ENCODE measurements at places on chromosomes 4 and X.
A peak's percentile ranks its signal among the peaks of the same experiment; 100 is the strongest.

DNA sequence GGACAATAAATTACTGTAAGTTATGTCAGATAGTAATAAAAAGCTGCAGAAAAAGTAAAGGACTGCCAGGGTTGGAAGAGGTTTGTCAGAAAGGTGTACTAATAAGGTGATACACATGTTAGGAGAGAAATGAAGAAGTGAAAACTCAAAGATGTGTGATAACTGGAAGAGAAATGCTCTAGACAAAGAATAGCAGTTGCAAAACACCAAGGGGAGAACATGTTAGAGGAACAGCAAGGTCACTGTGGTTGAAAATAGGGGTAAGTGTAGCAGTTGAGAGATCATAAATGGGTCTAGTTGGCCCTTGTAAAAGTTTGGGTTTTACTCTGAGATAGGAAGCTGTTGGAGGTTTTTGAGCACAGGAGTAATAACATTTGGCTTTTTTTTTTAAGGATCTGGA lies 46.9 kb downstream of the HSPA4L start:
- DNase-seq = no peak

DNA sequence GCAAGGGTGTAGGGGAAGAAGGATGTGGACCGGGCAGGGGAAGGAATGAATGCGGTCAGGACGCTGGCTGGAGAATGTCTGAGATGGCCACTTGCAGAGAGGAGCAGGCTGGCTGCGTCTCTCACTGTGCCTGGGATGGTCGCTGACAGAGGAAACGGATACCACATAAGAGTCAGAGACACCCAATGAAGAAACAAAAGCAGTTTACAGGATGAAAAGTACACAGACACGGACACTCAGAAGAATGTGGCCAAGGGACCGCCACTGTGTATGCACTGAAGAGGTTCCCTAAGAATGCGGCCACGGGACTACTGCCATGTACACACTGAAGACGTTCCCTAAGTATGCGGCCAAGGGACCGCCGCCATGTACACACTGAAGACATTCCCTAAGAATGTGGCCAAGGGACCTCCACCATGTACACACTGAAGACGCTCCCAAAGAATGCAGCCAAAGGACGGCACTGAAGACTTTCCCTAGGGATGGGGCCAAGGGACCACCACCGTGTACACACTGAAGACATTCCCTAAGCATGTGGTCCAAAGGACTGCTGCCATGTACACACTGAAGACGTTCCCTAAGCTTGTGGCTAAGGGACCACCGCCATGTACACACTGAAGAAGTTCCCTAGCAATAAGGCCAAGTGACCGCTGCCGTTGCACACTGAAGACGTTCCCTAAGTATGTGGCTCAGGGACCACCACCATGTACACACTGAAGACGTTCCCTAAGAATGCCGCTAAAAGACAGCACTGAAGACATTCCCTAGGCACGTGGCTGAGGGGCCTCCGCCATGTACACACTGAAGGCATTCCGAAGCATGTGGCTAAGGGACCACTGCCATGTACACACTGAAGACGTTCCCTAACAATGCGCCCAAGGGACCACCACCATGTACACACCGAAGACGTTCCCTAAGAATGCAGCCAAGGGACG lies 32.2 kb downstream of the DHRSX start:
- no peak for DNase-seq

GRCh38 chr4:25654031-25654970 lies 1.4 kb upstream of the SLC34A2 start:
- no peak for DNase-seq

DNA sequence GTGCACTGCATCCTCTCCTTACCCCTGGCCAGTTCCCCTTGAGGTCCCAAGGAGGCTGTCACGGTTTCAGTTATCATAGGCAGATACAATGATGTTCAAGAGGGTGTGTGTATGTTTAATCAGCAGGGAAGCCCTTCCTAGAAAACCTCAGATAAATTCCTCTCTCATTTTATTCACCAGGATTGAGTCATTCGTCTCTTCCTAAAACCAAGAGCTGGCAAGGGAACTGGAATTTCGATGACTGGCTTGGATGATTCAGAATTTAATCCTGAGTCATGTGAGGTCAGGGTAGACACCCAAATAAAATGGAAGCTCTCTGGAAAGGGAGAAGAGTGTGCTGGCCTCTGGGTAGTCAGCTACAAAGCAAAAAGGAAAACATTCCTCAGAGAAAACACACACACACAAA lies 106.2 kb upstream of the RAPGEF2 start:
- DNase-seq = peak; percentile 93

DNA sequence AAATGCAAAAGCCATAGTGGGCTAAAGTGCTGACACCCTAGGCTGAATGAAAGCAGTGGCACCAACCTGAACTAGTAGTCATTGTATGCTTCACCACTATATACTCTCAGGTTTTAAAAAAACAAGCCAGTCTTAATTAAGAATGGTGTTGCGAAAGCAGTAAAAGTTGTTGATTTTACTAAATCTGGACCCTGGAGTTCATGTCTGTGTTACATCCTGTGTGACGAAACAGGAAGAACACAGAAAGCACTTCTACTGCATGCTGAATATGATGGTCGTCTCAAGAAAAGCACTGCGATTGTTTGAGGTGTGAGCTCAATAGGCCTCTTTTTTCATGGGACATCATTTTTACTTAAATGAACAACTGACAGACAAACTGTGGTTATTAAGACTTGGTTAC lies 24.2 kb upstream of the GDPD2 start:
- DNase-seq = peak; percentile 36

- no peak for DNase-seq
Measured at GRCh38 chrX:121245763-121246162, 198.4 kb downstream of the GLUD2 start.

GRCh38 chrX:68203211-68203610 lies 230.1 kb downstream of the OPHN1 start:
- DNase-seq = no peak

GRCh38 chrX:72666451-72666850 lies 47.7 kb downstream of the PHKA1 start:
- DNase-seq = no peak

DNA sequence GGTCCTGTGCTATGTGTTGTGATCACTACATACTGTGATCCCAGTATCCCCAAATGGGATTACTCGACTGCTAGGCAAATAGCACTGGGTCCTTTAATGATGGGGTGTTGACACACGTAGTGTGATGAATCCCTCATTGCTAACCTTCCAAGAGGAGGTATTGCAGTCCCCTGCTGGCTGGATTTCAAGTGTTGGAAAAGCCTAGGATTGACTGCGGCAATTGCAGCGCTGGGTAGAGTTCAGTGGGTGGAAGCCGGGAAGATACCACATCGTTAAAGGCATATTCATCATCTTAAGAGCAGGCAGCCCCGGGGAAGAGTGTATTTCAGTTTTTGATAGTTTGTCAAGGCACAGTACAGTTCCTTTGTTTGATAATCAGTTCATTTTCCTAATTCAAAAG lies 159.9 kb downstream of the TRIML1 start:
- no peak for DNase-seq

DNA sequence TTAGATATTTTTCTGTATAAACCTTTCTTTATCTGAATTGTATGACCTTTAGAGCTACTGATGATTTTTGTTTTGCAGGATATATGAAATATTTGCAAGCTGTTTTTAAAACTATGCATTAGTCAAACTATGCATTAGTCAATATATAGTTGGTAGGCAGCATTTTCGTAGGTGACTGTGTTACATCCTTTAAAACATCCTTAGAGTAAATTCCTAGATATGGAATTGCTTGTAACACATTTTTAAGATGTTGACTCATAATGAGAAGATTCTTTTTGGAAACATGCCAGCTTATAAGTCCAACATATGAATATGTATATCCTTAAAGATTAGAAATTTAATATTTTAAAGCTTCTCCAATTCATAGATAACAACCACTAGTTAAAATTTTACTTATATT lies 1768.5 kb downstream of the PCDH7 start:
- peak; percentile 20 for DNase-seq

- DNase-seq = peak; percentile 50
Measured at GRCh38 chr4:24659241-24659961, 75.0 kb upstream of the DHX15 start.

GRCh38 chrX:39817754-39818470 lies 279.8 kb downstream of the BCOR start:
- DNase-seq = no peak

- DNase-seq = peak; percentile 21
Measured at GRCh38 chr4:89196745-89197144, 85.4 kb downstream of the TIGD2 start.

DNA sequence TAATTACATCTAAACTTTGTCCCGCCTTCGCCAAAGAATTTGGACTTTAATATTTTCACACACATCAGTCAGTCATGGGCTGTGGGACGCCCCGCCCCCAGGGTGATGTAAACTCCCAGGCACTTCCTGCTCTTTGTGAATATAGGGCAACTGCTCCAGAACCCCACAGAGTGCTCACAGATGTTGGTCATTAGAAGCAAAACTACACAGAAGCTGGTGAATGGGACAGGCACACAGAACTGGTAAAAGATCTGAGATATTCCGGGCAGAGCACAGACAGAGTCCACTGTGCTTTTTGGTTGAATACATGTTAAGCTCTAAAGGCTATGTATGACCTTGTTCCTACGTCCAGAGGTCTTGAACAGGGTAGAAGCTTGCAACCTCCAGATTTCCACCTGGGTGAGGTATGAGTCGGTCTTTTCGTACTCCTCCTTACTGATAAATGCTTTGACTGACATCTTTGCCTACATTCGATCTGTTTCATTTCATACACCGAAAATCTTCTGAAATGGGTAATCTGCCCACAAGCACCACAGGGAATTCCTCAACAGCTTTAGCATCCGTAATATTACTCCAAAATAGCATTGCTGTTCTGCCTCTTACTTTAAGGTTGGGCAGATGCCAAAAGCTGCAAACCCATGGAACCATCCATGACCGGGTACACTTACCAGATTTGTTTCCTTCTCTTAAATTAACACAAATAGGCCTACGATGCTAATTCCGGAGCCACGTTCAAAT lies 144.6 kb downstream of the AMELX start:
- DNase-seq = peak; percentile 72

DNA sequence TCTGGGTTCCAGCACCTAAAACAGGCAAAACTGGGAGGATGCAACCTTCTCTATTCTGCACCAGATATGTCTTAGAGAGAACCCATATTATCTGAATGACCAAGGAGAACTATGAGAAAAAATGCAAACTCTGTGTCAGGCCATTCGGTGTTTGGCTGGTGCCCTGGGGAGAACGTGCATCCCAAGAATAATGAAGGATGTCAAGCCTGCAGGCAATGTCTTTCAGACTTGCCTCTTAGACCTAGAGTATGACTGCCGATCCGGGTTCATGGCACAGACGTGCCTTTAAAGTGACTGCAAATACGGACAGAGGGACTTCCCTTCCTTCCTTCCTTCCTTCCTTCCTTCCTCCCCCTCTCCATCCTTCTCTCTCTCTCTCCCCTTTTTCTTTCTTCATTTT lies 6.9 kb downstream of the XAGE1B start:
- DNase-seq = no peak

- no peak for DNase-seq
Measured at GRCh38 chr4:88225232-88226105, 58.9 kb downstream of the PPM1K start.

- DNase-seq = no peak
Measured at GRCh38 chrX:67100031-67100884, 443.6 kb upstream of the AR start.

DNA sequence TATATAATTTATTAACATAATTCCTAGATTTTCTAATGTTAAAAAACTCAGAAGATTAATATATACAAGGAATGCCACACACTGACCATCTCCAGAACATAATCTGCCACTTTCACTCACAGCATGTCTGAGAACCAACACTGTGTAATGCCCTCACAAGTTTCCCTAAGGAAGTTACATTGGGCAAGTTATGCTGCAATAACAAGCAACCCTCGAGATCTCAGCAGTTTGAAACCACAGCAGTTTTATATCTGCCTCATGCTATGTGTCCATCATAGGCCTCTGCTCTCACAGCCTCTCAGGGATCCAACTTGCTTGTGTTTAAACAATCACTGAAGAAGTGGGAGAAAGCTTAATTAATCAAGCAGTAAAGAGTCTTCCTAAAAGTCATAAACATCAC lies 250.0 kb upstream of the SLC7A11 start:
- DNase-seq = no peak

DNA sequence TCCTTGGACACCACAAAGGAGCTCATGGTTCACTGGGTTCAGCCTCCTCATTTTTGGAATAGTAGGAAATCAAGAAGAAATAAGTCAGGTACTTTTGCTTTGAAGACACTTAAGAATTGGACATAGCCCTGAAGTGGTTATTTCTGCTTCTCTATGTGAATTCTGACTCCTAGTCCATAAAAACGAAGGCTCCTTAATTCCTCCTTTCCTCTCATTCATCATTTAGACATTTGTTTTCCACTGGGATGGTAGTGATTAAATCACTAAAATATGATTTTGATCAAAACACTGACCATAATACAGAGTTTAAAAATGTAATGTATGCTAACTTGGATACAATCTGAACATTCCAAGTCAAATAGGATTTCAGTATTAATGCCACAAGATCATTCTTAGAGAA lies 34.7 kb upstream of the CYP2U1 start:
- no peak for DNase-seq

All from adipocyte (in vitro differentiated cells).